ENCODE measurements at places on chromosomes 13 and 19. TPM values are rescaled to one million over a fixed set of nuclear protein-coding genes. Genes with fewer than 3 reads are reported as not detected.

Gene CPAMD8
- 0.51 TPM for total RNA-seq

- DNase-seq, result no peak
Measured at GRCh38 chr19:57088133-57088532, 31.7 kb upstream of the USP29 start.

Gene PCDH9
- 0.26 TPM for total RNA-seq

DNA sequence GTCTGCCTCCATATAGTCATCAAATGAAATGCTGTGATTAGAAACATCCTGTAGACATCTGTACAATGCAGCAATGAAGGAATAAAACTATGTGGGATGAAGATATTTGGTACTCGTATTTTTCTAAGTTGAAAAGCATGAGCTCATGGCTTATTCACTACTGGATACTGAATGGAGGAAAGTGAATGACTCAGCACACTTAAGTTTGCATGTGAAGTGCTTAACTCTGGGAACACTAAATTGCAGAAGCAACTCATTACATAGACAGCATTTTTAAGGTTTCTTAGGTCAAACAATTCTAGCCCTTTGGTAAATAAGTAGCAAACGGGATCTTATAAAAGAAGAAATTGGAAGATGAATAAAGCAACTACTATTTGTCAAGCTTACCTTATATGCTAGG, 429.0 kb upstream of the MIR17HG start:
- DNase-seq, result peak; percentile 71

- peak; percentile 82 for DNase-seq
Measured at GRCh38 chr19:39401549-39402345, 4.9 kb upstream of the ZFP36 start.

Gene PCP2
- not detected for total RNA-seq

Gene ZNF331
- total RNA-seq, result 9.0 TPM

DNA sequence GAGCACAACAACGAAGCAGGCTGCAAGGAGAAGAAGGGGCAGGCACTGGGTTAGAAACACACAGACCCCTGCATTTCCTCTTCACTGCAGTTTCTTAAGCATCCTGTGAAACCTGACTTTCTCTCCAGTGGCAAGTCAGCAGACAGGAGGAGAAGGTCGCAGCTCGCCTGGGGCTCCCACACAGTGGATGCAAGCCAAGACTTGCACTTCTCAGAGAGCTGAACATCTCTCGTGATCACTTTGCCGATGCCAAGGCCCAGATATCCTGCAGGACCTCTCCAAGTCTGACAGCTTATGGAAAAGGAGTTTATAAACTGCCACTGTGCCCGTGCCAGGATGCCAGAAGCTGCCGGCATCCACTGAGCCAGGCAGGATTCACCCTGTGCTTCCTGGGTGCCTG, 18.4 kb downstream of the TMEM272 start:
- no peak for DNase-seq

Gene TFDP1
- total RNA-seq, result 34.9 TPM

GRCh38 chr13:73133531-73133930, 74.7 kb downstream of the KLF5 start:
- peak; percentile 43 for DNase-seq

- no peak for DNase-seq
Measured at GRCh38 chr13:98537740-98538139, 39.2 kb downstream of the STK24 start.

DNA sequence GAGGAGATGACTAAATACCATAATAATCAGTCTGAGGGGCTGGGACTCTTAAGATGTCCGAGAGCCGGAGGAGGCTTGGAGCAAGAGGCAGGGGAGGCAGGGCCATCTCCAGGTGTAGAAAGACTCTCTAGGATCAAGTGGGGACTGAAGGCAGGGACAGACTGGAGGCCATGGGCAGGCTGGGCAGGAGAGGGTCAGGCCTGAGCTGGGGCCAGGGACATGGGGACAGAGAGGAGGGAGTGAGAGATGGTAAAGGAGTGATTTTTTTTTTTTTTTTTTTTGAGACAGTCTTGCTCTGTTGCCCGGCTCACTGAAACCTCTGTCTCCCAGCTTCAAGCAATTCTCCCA, 2.2 kb downstream of the JOSD2 start:
- DNase-seq, result no peak

DNA sequence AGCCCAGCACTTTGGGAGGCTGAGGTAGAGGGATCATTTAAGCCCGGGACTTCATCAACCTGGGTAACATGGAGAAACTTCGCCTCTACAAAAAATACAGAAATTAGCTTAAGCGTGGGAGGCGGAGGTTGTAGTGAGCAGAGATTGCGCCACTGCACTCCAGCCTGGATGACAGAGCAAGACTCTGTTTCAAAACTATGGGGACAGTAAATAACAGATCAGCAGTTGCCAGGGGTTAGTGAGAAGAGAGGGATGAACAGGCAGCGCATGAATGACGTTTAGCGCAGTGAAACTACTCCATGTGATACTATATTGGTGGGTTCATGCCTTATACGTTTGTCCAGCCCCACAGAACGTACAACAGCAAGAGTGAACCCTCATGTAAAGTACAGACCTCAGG, 7.1 kb upstream of the ICAM3 start:
- no peak for DNase-seq

- no peak for DNase-seq
Measured at GRCh38 chr19:33634361-33635091, 12.8 kb downstream of the CHST8 start.

Gene COMMD6
- 56.2 TPM for total RNA-seq

Gene SHANK1
- total RNA-seq, result 1.8 TPM
